Activated T-cell treated with anti-CD3 and anti-CD28 coated beads, Interleukin-2, amount 50 U/mL, for 1 hour (primary cell): ENCODE measurements at places on chromosomes 3 and 15.

DNA sequence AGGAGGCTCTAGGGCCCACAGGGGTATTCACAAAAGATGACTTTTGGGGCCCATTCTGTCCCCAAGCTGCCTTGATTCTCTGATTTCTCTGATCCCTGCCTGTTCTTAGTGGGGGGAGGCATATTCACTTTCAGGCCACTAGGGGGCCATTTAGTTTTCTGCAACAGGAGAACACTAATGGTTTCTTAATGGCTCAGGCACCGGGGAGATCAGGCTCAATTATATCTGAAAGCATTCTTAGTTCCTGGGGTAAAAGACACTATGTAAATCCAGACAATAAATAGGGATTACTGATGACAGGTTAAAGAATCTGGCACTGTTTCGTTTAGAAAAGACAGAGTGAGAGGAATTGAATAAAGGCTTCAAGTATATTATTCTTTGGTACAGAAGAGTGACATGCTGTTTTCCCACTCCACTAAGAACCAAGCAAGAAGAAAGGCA, 2.5 kb upstream of the INAFM2 start:
- DNase-seq = no peak

DNA sequence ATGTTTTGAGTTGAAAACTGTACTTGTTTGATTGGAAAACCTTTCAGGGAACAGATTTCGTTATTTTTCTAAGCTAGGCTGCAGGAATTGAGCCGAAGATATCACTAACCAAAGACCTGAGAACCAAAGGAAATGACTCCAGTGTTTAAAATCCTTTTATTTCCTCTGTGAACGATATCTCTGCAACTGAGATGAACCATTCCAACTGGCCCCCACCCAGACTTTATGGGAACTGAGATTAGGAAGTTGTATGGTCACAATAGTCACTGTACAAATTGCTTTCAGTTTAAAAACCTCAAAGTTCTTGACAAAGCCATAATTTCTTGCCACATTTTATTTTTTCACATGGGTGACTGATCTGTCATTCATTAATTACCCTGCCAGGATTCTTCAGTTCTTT, 232.4 kb downstream of the RBMS3 start:
- no peak for DNase-seq

- no peak for DNase-seq
Observed at GRCh38 chr15:92142242-92143232, 251.1 kb upstream of the ST8SIA2 start.

DNA sequence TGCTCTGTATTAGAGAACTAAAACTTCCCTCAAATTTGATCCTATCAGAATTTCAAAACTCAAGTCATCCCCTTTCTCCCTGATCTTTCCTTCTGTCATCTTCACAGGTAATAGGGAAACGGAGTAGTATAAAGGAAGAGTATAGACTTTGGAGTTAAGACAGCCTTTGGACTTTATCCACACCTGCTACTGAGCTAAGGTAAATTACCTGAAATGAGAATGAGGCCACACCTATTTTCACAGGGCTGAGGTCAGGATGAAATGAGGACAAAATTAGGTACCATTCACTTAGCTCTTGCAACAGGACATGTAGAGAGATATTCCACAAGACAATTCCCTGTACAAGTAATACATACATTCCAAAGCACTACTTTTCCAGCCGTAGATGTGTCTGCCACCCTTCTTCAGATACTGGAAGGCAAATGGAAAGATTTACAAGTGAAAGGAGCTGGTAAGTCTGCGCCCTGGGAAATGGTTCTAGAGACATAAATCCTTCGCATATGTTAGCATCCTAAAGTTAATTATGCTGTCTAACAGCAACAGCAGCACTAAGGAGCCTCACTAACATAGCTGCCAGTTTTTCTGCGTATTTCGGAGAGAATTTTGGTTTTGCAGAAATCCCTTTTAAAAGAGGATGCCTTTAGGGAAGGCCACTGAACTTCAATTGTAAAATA, 461.8 kb downstream of the SHQ1 start:
- no peak for DNase-seq

DNA sequence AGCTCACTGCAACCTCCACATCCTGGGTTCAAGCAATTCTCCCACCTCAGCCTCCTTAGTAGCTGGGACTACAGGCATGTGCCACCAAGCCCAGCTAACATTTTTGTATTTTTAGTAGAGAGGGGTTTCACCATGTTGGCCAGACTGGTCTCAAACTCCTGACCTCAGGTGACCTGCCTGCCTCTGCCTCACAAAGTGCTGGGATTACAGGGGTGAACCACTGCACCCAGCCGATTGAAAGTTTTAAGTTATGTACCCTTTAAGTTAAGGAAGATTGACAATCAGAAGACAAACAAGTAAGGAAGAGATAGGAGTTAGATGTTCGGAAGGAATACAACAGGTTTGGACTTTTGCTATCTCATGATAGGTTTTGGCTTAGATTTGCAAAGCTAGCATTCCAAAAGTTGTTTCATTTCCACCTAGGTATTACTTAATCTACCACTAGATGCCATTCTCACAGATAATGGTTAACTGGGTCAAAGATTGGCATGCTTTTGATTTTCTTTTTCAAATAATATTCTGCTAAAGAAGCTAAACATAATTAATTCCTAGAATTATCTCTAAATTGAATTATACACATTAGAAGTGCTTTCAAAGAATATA, 35.0 kb downstream of the GATM start:
- DNase-seq = no peak

GRCh38 chr15:78097667-78098066, 5.3 kb downstream of the SH2D7 start:
- no peak for DNase-seq

DNA sequence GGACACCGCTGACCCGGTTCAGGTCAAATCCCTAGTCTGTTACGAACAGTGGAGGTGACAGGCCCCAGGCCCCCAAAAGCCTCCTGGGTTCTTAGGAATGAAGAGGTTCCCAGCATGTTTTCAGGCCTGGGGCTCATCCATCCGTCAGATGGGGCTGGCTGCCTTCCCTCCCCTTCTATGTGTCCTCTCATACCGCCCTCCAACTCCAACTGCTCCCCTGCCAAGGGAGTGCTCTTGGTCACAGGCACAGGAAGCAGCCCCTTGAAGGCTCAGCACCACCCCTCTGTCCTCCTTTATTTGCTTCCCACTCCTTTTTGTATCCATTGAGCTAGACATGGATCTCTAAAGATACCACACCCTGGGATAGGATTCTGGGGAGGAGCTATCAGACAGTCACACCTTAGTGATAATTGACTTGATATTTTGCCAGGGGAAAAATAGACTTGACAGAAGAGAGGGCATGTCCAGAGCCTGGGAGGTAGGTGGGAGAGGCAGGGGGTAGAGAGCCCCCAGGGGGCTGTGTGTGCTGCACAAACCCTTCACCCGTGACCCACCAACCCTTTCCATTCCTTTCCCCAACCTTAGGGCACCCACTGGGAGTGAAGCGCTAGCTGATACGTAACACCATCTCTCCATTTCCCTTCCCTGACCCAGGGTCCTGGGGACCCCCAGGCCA, 10.7 kb upstream of the CSPG4 start:
- DNase-seq = no peak

GRCh38 chr3:49803465-49804140, 542 bp downstream of the INKA1 start:
- peak; percentile 62 for DNase-seq

GRCh38 chr3:197749601-197750395, at the start of gene FYTTD1:
FYTTD1 (plus strand) TSS chr3:197749883; CDS start chr3:197749972, 89 bp downstream.
- peak; percentile 93 for DNase-seq

DNA sequence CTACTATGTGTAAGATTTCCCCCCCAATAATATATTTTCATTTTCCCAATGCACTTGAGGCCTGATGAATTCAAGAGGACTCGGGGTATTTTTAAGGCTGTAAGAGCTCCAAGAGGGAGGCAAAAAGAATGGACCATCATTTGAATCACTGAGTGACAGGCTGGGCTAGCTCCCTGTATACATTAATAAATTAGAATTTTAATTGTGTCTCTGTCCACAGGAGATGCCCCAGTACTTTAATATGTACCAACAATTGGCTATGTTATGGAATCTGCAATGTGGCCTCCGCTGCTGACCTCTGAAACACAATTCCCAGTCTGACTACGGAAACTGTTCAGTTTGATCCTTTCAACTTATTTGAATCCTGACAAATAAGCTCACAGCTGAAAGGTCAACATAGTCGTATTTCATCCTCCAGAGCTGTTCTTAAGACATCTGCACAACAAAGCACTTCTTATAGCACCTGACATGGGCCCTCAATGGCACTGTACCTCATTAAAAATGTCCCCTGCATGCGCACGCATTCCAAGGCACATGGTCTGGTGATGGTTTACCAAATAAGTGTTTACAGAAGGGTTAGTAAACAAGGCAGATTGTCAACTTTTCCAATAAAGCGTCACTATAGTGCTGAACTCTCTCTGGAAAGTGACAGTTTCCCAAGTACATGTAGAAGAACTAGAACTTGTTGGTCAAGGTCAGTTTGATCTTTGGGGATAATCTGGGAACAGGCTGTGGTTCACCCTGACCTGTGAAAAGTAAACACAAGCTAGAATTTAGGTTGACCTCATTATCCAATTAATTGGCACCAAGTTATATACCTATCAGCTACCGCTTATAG, 472.9 kb downstream of the FOXP1 start:
- no peak for DNase-seq

GRCh38 chr15:30974112-30974511, 17.3 kb downstream of the MTMR10 start:
- no peak for DNase-seq

DNA sequence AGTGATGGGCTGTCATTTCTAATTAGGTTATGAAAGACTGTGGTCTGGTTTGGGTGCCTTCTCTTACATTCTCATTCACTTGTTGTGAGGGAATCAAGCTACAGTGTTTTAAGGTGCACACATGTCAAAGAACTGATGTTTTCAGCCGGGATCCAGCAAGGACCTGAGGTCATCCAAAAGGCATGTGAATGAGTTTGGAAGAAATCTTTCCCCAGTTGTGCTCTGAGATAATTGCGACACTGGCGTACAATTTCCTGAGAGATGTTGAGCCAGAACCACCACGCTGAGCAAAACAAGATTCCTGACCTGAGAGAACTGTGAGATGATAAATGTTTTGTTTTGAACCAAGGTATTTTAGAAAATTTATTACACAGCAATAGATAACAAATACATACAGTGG, 295.3 kb upstream of the SLITRK3 start:
- DNase-seq = no peak
